Omental fat pad (tissue), 4 donors: ENCODE measurements at places on chromosomes 7 and 10. TPM values are rescaled to one million over a fixed set of nuclear protein-coding genes. Genes with fewer than 3 reads are reported as not detected.

Gene AASS
- total RNA-seq: 92.7 TPM

Gene NUTM2E
- 0.65 TPM for total RNA-seq

Gene WDR86
- total RNA-seq: 41.5 TPM

Gene FAM13C
- 7.5 TPM for total RNA-seq

Gene TAS2R41
- total RNA-seq: not detected

Gene EPO
- not detected for total RNA-seq

Gene TSPAN33
- total RNA-seq: 1.7 TPM

Gene PRLHR
- not detected for total RNA-seq

Gene DLX6
- total RNA-seq: not detected

Gene POLR2J3
- 29.6 TPM for total RNA-seq

Gene ZC3HAV1
- total RNA-seq: 55.1 TPM

Gene CUBN
- total RNA-seq: 2.2 TPM

Gene FAM25C
- not detected for total RNA-seq

Gene BICC1
- total RNA-seq: 44.6 TPM

Gene GNAT3
- total RNA-seq: not detected

Gene ASAH2
- 0.38 TPM for total RNA-seq

Gene ASZ1
- total RNA-seq: not detected

Gene DNAJC2
- 20.5 TPM for total RNA-seq

Gene PROSER2
- total RNA-seq: 8.2 TPM

Gene ABCB1
- total RNA-seq: 21.1 TPM

Gene AGMO
- total RNA-seq: 2.2 TPM

Gene CFAP70
- total RNA-seq: 2.0 TPM

Gene NKX2-3
- 15.4 TPM for total RNA-seq

Gene FGFR2
- total RNA-seq: 2.0 TPM

Gene TMEM273
- 12.2 TPM for total RNA-seq

Gene NPSR1
- total RNA-seq: not detected

Gene SPDYE2
- not detected for total RNA-seq

Gene SP8
- not detected for total RNA-seq

Gene GDF2
- total RNA-seq: not detected

Gene PAX4
- not detected for total RNA-seq

Gene CYP26C1
- 0.16 TPM for total RNA-seq

Gene UCMA
- not detected for total RNA-seq

Gene AGAP4
- total RNA-seq: 17.5 TPM

Gene CNPY1
- not detected for total RNA-seq

Gene PCLO
- 3.2 TPM for total RNA-seq

Gene TRIM74
- total RNA-seq: not detected

Gene MCU
- 29.8 TPM for total RNA-seq

Gene GOT1
- total RNA-seq: 10.0 TPM

Gene CYP26A1
- total RNA-seq: not detected

Gene NCF1
- 1.6 TPM for total RNA-seq

Gene FEZF1
- total RNA-seq: not detected

Gene NET1
- total RNA-seq: 80.7 TPM

Gene SPAM1
- not detected for total RNA-seq

Gene EFCAB10
- not detected for total RNA-seq

Gene CLRN3
- not detected for total RNA-seq

Gene PKD1L1
- total RNA-seq: 1.1 TPM

Gene CTAGE4
- 6.7 TPM for total RNA-seq
